ENCODE measurements at places on chromosomes 13 and 19.

DNA sequence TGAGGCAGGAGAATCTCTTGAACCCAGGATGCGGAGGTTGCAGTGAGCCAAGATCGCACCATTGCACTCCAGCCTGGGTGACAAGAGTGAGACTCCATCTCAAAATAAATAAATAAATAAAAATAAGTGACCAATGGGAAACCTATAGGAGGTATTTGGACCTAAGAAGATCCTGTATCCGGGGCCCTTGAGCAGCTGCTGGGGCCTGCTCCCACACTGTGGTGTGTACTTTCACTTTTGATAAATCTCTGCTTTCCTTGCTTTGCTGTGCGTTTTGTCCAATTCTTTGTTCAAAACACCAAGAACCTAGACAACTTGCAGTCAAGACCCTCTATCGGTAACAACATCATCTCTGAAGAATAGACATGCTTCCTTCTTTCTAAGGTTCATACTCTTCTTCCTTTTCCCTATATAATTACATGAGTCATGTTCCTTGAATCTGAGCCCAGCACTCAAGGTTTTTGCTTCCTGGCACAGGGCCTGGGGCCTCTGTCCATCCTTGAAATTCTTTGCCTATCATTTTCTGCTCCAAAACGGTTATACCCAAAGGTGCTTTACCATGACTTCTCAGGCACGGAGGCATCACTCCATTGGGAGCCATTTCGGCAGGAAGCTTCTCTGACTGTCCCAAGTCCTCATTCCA is 14.2 kb upstream of the PNMA8C start:
- no peak for DNase-seq

DNA sequence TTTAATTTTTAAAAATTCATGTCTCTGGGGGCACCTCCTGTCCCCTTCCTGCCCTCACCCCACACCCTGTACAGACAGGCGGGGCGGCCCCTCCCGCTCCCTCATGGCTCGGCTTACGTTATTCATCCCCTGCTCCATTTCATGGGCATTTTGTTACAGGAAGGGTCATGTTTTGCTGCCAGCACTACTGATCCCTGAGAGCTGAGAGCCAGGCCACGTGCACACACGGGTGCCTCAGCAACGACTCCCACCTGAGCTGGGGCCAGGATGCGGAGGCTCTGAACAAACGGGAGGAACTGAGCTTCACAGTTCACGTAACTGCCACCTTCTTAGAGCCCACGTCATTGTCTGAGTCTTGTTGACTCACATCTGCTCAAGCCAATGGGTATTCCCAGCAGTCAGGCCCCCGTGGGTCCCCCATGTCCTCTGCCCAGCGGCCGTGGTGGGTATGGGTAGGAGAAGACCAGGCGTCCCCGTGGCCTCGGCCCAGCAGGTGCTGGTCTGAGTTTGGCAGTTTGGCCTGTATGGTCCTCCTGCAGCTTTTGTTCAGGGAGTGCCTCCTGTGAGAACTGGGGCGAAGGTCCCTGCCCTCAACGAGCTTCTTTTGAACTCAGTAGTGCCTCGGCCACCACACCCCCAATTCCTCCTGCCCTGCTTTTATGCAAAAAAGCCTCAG is 16.4 kb upstream of the TMEM255B start:
- DNase-seq = no peak

DNA sequence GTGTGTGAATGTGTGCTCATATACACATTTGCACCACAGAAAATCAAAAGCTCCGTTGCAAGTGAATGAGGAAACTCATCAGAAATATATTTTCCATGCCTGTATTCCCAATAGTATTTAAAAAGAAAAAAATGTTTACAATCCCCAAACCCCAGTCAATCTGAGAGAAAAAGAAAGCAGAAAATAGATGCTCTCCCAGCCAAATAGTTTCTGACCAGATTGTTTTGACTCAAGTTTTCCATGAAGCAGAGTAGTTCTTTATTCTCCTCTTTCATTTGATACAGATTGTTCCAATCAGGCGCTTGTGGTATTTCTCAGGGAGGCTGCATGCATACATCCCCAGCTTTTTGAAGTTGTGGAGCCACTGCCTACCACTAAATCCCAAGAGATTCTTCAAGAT is 110.6 kb downstream of the STARD13 start:
- no peak for DNase-seq

DNA sequence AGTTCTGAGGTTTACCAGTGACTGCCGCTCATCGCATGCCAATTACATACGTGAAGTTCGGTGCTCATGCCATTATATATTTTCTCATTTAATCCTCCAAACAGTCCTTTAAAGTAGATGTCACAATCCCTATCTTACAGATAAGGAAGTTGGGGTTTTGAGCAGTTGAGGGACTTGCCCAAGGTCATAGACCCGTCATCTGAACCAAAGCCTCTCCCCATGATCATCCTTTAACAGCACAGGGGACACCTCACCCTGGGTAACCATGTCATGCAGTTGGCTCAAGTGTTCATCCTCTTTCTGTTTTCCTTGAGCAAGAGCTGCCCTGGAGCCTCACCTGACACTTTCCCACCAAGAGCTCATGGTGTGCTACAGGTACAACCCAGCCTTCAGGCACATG is 69.1 kb downstream of the HSPH1 start:
- DNase-seq = no peak

DNA sequence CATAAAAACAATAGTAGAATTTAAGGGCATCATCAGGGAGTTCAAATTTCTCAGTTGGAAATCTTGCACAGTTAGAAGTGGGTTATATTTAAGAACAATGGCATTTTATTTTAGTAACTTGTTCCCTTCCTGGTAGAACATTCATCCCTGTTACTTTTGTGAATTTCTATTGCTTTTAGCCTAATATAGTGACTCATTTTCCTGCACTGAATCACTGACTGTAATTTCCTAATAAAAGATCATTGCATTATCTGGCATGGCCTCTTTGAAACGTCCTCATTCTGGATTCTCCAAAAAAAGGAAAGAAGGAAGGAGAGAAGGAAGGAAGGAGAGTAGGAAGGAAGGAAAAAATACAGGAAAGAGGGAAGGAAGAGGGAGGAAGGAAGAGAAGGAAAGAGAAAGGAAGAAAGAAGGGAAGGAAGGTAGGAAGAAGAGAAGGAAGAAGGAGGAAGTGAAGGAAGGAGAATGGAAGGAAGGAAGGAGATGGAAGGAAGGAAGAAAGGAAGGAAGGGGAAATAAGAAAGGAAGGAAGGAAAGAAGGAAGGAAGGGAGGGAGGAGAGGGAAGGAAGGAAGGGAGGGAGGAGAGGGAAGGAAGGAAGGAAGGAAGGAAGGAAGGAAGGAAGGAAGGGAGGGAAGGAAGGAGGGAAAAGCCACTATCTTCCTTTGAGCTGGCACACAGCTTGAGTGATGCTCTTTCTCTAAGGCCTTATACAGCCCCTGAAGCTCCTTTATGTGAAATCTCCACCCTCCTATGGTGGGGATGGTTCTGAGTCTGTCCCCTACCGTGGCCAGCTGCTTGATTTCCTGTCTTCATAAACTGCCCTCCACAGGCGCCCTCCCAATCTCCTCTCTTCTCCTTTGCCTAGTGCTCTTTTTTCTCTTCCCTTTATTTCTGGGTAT is 29.8 kb upstream of the TM9SF2 start:
- DNase-seq = no peak

GRCh38 chr13:30495746-30496145 is 30.0 kb upstream of the HMGB1 start:
- no peak for DNase-seq

- DNase-seq = peak; percentile 61
Measured at GRCh38 chr13:99982036-99982730, 599 bp downstream of the ZIC2 start.

DNA sequence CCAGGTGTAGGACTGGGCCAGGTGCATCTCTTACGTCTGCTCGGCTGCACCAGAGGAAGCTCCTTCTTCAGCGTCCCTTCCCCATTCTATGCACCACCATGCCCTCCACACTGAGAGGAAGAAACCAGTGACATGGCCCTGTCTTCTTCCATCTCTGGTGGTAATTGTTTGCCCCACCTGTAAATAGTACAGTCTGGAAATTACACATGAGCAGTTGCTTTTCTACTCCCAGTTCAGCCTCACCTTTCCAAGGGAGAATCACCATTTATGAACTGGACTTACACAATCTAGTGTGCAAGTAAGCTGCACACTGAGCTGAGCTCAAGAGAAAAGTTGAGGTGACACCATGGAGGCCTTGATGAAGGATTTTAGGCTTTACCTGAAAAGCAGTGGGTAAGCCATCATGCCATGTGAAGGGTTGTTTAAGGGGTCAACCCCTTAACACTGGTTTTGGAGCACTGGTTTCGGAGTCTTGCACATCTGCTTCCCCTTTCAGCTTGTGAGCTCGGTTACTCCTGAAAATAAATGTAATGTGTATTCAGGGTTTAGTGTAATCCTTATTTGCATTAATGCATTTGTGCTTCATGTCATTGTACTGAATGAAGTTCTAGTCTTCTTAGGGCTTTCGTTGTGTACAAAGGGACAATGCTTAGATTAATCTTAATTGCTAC is 22.4 kb downstream of the ZNF536 start:
- no peak for DNase-seq
